Renal cortex interstitium (tissue), 15 donors: ENCODE measurements at places on chromosomes 2 and 18.

GRCh38 chr18:69402533-69402989 is 1.9 kb downstream of the DOK6 start:
- DNase-seq = no peak

DNA sequence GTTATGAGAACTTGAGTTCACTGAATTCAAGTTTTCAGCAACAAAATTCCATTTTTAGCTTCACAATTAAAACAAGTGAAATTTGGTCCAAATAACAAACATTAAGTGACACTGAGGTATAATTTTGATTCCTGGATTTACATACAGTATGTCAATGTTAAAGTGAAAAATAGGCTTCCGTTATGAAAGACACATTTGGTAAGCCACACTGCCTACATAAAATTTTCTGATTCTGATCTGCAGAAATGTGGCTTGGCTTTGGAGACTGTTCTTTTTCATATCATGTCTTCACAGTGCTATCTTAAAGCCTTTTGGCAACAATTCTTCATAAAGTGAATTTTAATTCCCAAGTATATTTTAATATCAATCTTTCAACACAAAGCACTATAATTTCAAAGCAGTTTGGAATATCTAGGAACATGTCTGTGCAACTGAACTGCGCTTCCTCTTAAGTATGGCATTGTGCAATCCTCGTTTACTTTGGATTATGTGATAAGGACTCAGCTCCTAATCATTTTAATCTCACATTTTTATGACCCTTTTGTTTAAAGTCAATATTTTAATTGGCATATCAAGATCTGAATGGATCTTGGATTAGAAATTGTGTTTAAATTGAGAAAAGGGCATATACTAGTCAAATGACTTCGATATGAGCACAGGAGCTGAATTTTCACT is 60.0 kb downstream of the RBMS1 start:
- no peak for DNase-seq

DNA sequence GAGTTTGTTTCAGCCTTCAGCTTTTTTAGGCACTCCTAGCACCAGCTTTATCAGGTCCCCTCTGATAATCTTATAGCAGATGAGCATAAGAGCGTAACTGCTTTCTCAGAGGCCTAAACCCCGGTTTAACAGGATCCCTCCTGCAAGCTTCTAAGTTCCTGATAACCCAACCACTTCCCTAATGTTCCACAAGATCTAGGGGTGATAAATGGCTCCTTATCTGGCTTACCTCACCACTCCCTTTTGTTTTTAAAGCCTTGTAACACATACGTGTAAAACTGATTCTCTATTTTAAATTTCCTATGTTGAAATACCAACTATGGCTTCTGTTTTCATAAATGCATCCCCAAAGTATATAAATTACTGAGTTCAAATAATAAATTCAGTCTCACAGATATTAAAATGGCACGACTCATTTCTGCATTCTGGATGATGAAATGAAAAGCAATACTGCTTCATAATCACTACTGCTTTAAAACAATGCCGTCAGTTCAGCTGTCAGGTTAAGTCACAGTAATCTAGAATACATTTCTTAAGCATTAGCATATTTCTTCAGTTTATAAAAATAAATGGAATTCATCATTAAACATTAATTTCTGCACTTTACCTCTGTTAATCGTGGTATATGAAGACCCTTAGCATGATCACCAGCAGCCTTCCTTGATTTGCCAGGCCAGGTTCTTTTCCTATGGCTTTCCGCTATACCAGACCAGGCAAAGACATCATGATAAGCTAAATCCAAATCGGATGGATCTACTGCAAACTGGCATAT is 126.3 kb downstream of the C2orf74 start:
- DNase-seq = no peak

- DNase-seq = no peak
Observed at GRCh38 chr2:12718015-12718671, 1.4 kb downstream of the TRIB2 start.

GRCh38 chr2:152762202-152762601 is 43.8 kb downstream of the ARL6IP6 start:
- no peak for DNase-seq

DNA sequence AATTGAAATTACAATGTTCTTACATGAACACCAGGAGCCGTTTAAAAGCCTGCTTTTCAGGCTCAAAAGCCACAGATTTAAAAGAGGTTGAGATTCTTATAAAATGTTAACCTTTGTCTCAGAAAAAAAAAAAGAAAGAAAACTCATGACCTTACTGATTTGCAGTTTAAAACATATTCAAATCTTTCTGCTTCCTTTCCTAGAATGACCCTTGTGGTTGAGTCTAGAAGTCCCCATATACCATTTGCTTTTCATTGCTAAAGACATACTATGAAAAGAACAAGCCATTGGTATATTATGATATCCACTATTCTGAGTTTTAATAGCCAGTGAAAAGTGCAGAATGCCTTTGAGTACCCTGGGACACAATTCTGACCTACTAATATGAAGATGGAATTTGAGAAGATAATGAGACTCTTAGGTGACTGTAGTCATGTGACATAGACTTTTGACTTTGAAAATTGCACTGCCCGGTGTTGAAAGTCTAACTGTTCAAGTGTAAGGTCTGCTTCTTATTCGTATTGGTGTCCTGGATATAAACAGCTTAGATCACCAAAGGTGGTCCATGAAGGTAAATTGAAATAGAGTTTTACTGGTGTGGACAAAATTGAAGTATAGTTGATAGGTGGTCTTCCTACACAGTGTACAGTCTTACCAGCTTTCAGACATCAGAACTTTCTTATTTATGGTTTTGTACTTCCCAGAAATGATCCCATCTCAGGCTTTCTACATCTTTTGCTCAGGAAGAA is 117.0 kb downstream of the DOCK10 start:
- DNase-seq = no peak

DNA sequence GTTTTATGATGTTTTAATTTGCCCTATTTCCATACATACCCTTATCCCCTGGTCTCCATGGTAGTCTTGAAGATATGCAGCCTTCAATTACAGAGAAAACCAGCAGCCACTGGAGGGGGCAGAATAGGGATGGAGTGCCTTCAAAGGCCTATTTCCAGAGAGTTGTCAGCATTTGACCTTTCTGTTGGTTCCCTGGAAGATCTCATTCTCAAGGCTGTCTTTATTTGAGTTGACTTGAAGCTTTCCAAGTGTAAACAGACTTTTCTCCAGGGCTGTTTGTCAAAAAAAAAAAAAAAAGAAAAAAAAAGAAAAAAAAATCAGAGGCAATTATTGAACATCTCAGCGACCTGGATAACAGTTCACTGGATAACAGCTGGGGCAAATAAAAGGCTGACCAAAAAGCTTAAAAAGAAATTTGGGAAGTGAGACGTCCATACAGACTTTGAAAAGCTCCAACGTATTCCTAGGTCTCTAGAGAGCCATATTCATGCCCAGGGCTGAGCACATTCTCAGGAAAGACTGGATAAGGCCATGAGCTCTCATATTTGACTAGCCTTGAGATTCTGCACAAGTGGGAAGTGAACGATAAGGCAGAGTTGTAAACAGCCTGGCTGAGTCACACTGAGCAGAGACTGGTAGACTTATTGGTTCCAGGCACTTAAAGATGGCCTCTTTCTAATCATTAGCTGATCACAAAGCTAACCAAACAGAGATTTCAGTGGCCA is 126.6 kb downstream of the VAPA start:
- DNase-seq = no peak

DNA sequence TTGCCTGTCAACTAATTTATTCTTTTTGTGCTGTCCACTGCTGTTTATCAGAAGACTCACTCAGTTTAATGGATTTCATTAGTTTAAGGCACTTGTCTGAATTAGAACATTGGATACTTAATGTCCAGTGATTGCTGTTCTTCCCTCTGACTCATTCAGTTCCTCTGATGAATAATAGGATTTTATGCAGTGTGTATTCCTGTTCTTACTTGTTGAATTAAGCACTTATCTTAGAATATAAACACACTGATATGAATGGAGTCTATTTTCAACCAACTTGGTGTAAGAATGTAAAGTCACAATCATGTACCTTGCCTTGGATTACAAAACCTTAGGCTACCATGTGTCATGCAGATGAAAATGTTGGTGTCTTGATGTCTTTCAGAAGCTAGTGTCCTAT is 87.0 kb upstream of the PROKR1 start:
- no peak for DNase-seq
